Stimulated activated CD8-positive, alpha-beta memory T cell treated with anti-CD3 and anti-CD28 coated beads, Interleukin-7, amount 100 ng/mL, for 1 hour (primary cell): ENCODE measurements at places on chromosomes 7 and 10.

DNA sequence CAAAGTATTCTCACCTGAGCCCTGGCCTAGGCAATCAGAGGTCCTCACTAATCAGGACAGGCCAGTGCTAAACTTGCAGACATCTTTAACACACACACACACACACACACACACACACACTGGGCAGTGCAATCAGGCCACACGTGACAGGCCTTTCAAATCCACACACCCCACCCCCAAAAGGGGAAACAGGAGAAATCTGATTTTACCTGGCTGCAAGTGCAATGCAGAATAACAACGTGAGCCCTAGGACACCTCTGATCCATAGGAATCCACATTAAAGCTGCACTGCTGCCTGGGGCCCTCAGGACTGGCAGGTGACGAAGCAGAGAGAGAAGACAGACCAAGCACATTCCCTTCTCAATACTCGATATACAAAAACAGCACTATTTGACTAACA lies 218.9 kb downstream of the FAM107B start:
- no peak for DNase-seq

GRCh38 chr10:21637795-21638194 lies 103.8 kb downstream of the MLLT10 start:
- DNase-seq = no peak

GRCh38 chr10:126599949-126600682 lies 70.4 kb downstream of the C10orf90 start:
- DNase-seq = no peak

DNA sequence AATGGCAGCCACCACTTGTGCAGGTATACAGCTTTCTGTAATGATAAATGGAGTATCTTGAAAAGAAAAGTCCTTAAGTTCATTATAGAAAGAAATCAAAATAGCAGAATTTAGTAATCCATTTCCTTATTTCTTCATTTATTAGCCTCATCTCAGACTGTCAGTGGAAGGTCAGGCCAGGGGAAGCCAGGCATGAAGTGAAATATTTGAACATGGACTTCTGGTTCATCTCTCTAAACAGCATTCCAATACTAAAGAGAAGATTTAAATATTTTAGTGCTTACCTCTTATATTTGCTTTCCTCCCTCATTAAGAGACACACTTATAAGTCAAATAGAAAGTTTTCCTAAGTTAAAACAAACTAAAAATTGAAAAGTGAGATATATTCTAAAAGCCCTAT lies 26.8 kb downstream of the TRDMT1 start:
- DNase-seq = no peak

- DNase-seq = no peak
Observed at GRCh38 chr7:41942468-41943093, 239.7 kb upstream of the INHBA start.

DNA sequence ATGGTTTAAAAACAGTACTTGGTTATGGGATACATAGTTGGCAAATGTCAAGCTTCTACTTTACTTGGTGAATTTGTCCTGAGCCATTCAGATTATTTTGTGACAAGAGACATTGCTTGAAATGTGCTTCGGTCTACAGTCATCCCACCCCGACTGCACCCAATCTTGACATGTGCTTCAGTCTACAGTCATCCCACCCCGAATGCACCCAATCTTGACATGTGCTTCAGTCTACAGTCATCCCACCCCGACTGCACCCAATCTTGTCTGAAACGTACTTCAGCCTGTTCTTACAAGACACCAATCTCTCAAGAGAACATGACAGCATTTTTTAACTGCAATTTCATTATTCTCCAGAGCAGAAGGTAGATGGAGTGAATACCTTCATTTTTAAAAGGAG lies 47.8 kb downstream of the PRKCQ start:
- no peak for DNase-seq

DNA sequence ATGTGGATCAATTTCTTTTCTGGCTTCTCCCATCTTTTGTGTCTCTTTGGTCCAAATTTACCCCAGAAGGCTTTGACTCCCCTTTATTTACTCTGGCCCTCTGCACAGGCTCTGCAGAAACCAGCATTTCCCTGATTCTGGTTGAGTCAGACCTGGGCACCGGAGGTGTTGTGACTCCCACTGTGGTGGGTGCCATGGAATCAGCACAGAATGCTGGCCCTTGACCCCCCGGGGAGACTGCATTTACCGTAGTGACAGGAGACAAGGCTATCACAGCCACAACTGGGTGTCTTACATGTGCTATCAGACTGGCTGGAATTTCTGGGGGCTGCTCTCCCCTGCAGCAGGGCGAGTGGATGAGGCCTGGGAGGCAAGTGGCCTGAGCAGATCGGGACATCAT lies 37.6 kb downstream of the PLXDC2 start:
- no peak for DNase-seq

- DNase-seq = no peak
Observed at GRCh38 chr10:34885898-34886297, 70.8 kb upstream of the PARD3 start.

GRCh38 chr10:49071160-49071761 lies 44.1 kb downstream of the VSTM4 start:
- DNase-seq = no peak

DNA sequence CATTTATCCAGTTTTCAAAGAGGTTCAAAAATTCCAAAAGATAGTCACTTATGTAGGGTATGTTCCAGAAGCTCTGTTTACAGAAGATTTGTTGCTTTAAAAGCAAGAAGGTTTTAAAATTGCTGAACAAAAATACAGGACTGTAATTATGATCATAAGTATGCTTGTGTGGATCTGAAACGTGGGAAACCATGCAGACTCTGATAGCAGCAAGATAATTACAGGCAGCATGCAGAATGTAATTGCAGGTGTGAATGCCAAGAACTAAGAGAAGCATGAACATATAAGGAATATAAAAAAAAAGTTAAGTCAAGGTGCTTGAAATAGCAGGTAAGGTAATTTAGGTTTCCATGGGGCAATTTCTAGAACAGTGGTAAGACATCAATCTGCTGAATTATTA lies 405.7 kb downstream of the ARL4A start:
- DNase-seq = no peak

DNA sequence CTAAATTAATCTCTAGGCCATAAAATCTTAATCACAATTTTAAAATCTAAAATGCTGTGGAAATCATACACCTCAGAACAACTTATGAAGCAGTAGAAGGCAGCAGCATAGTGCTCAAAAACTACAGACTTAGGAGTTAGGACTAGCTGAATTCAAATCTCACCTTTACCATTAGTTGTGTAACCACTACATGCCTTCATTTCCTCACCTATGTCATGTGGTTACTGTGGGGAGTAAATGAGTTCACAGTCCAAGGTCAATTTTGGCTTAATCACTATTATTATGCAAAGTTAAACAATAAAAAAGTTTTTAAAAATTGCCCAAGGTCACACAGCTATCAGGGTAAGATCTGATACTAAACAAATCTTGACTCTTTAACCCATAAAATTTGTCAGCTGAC lies 37.0 kb downstream of the SNX13 start:
- no peak for DNase-seq

DNA sequence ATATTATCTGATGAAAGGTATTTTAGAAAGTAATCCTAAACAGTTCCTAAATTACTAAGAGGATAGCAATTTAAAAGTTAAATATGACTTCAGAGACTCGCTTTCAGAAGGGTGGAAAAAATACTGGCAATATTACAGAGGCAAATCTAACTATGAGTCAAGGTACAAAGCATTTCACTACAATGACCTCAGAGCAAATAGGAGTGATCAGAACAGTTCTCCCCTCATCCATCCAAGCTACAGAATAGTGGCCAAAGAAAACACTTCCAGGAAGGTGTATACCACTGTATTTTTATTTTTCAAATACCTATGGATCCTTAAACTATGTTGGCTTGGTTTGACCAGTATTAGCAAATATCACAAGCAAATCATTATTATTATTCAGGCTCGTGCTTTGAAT lies 112.8 kb upstream of the ODAD2 start:
- DNase-seq = no peak

- no peak for DNase-seq
Observed at GRCh38 chr7:156842317-156842716, 50.7 kb downstream of the LMBR1 start.

GRCh38 chr7:512541-513311 lies 6.9 kb downstream of the PDGFA start:
- DNase-seq = no peak

GRCh38 chr7:90816511-90817142 lies 220.5 kb downstream of the CDK14 start:
- no peak for DNase-seq

- DNase-seq = no peak
Observed at GRCh38 chr7:151088856-151089699, 2.8 kb downstream of the AGAP3 start.

DNA sequence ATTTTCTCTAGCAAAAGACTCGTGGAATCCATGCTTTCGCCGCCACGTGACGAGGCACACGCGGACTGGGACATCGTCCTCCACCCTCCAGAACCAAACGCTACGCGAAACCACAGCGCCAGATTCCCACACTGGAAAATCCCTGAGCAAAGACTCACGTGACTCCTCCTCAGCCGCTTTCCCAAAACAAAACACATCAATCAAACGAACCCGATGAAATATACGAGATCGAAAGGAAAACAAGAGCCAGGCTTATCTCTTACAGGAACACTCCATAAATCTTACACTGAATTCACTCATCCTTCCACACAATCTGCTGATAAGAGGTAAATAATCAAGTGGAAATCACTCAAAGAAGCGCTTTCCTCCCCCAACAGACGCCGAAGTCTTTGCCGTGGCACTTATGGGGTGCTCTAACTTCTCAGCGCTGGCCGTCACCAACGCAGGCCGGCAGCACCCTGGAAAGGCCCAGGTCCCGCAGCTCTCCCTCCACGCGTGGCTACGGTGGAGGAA lies 23.8 kb downstream of the DIP2C start:
- no peak for DNase-seq

DNA sequence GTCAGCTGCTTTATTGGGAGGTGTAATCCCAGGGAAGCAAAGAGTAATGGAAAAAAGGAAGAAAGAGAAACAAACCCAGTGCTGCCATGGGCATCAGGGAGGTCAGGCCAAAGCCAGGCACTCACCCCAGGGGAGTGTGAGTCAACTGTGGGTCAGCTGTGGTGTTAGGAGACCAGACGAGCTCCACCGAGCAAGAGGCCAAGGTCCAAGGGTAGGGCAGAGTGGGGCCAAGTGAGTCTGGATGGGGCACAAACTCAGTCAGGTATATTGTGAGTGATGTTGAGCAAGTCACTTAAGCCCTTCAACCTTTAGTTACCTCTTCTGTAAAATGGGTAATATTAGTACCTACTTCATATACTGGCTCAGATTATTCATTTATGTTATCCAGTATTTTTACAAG lies 30.4 kb upstream of the CDK13 start:
- no peak for DNase-seq

- DNase-seq = no peak
Observed at GRCh38 chr10:73843261-73843660, 31.1 kb downstream of the CAMK2G start.

DNA sequence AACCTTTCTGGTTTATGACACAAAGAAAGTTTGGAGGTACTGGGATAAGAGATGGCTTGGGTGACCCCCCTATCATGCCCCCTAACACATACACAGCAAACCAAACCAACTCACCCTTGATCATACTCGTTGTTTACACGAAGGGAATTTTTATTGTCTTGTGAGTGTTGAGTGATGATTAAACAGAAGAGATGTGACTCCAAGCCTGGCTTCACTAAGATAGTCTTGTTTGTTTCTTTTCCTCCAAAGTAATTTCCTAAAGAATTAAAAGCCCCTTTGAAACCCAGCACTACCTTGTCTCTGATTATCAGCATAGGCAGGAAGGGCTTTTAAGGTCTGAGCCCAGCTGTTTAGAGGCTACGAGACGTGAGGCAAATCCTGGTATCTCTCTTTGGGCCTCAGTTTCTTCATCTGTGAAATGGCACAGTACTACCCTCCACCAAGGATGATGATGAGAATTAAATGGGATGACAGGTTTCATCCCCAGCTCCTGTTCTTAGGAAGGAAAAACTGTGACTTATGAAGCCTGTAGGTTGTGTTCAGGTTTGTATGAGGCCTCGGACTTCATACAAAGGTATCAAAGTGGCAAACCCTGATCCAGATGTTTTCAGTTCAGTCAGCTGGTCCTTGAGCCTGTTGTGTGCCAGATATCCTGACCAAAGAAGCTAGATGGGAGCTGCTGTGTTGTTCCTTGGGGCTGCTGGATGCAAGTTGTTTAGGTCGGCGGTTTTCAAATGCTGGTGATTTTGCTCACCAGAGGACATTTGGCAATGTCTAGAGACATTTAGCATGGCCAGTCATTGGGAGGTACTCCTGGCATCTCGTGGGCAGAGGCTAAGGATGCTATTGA lies 51.8 kb downstream of the TCF7L2 start:
- no peak for DNase-seq

GRCh38 chr7:156056534-156056933 lies 244.3 kb upstream of the SHH start:
- no peak for DNase-seq

DNA sequence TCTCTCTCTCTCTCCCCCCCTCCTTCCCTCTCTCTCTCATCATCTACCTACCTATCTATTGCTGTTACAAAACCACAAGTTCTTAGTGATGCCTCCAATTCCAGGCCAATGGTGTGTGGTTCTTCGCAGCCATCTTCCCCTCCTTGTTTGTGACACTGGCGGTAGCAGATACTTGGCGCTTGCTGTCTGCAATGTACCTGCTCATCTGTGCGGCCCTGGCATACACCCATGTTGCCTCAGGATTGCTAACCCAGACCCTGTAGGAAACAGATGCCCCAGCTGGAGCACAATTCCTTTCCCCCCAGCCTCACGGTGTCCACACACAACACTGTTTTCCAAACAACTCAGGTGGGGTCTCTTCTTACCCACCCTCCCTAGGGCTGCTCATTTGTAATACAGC lies 13.6 kb upstream of the DPYSL4 start:
- no peak for DNase-seq

DNA sequence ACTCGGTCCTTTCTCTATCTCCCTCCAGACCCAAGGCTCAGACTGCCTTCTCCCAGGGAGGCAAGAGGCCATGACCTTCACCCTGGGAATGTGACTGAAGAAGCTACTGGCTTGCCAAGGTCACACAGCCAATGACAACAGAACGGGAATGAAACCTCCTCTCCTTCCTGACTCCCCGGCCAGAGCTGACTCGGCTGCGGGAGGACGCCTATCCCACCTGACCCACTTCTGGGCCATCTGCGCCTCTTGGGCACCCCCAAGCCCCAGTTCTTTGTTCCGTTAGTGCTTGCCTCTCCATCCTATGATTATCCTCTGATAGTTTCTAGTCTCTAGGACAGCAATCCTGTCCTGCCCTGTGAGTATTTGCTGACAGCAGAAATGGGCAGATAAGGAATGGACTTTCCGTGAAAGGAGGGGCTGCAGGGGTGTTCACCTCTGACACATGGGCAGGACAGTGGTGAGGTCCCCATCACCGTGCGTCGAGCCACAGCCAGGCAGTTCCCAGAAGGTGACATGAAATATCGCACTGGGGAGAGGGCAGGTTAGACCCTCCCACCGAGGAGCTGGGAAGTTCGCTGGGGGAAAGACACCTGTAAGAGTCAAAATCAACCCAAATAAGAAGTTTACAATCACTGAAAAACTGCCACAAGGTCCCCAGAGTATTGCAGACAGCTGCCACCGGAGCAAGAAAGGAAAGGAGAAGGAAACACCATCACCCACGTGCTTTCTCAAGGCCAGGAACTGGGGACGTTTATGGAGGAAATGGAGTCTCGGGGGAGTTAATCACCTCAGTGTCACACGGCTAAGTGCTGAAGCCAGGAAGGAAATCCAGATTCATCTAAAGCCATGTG lies 63.0 kb downstream of the INSIG1 start:
- no peak for DNase-seq

- no peak for DNase-seq
Observed at GRCh38 chr10:95221124-95221523, 27.1 kb downstream of the ACSM6 start.
